Hippocampal formation (tissue), 2 donors: ENCODE measurements at places on chromosomes 12 and 14.

DNA sequence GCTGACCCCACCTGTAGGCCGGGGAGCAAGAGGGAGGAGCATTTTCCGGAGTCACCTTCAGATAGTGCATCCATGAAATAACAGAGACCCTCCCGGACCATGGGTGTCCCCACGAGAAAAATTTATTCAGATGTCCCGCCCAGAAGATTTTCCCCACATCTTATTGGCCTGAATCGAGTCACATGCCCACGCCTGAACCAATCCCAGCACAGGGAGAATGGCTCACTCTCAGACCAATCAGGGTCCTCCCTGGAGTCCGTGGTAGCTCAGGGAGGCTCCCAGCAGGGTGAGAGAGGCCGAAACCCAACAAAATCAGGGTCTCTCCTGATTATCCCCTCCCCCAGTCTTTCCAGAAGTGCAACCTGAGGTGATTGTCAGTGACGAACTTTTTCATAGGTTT, 16.4 kb upstream of the NCOR2 start:
- no peak for DNase-seq

DNA sequence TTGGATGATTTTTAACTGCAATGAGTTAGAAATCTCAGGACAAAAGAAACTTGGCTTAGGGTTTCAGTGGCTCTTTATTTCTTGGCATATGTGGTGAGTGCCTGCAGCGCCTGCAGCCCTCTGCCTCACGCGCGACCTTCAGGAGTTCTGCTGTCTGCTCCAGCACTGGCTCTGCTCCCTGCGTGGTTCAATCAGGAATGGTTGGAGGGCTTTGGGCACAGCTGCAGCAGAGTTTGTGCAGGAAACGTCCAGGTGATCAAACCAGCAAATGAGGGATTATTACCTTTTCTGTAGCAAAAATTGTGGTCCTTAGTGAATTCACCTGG, 19.8 kb downstream of the PPM1H start:
- no peak for DNase-seq

GRCh38 chr12:5439788-5440300, 7.9 kb downstream of the NTF3 start:
- no peak for DNase-seq

- DNase-seq, result no peak
These were observed 200.6 kb downstream of the BCAT1 start for GRCh38 chr12:24748326-24748725.
